ENCODE measurements at places on chromosomes 11 and 22.

- no peak for DNase-seq
These were observed 768 bp downstream of the LDHA start for GRCh38 chr11:18394928-18395734.

GRCh38 chr11:41334007-41334933, 125.2 kb downstream of the LRRC4C start:
- DNase-seq, result no peak

DNA sequence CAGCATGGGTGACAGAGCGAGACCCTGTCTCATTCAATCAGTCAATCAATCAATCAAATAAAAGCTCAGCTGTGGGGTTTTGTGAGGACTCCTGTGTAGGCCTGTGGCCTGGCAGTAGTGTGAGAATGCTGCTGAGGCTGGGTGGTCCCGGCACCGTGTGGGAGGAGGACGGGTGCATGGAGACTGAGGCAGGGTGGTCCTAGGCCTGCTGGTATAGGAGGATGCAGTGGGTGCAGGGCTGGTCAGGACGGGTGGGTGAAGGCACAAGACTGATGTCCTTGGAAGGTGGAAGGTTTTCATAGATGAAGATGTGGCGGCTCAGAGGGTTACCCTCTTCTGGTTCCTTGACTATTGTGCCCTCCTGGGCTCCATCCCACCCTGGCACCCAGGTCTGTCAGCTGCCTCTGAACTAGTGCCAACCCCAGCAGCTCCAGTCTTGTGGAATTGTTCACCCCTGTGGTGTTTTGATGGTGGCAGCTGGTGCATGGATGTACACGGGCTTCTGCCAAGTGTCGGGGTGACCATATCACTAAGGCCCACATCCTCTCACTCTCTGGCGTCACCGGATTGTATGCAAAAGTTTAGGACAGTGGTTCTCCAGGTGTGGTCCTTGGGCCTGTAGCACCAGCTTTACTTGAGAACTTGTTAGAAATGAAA, 23.7 kb downstream of the TANGO2 start:
- no peak for DNase-seq

DNA sequence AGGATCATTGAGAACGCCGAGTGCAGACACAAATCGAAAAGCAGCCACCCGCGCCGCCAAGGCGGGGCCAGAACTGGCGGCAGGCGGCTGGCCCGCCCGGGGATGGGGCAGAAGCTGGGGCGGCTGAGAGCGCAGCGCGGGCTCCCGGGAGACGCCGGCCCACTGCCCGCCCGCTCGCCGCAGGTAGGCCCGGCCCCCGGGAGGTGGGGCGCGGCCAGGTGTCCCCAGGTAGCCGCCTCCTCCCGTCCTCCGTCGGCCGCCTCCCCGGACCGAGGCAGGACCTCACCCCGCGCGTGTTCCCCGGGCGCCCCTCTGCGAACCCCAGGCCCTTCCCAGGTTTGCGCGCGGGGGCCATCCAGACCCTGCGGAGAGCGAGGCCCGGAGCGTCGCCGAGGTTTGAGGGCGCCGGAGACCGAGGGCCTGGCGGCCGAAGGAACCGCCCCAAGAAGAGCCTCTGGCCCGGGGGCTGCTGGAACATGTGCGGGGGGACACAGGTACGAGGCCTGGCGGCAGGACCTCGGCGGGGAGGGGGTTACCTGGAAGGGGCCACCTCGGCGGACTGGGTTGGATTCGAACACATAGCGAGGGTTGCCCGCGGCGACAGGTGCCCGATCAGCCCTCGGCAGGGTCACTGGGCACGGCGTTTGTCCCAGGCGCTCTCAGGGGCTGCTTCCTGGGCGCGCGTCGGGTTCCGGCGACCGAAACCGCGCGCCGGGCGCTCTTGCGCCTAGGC, at the start of gene PRRG4:
Gene PRRG4, plus strand, starts transcription at position 248 of the 733 bp plus-strand sequence. CDS start 603 bp downstream, outside the sequence.
- DNase-seq, result peak; percentile 73

DNA sequence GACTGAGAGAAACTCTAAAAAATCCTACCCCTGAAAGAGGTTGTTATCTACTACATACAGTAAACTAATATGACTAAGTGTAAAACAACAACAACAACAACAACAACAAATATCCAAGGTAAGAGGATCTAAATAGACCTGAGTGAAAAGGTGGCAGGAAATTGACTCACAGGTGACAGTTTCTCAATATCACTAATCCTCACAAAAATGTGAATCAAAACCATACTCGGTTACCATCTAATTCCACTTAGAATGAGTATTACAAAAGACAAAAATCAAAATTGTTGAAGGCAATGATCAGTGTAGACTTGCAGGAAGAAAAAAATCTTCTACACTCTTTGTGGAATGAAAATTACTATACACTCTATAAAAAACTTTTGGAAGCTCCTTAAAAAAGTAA, 17.5 kb downstream of the RGL4 start:
- DNase-seq, result no peak

- DNase-seq, result no peak
These were observed 117.5 kb downstream of the FEZ1 start for GRCh38 chr11:125378571-125378970.

DNA sequence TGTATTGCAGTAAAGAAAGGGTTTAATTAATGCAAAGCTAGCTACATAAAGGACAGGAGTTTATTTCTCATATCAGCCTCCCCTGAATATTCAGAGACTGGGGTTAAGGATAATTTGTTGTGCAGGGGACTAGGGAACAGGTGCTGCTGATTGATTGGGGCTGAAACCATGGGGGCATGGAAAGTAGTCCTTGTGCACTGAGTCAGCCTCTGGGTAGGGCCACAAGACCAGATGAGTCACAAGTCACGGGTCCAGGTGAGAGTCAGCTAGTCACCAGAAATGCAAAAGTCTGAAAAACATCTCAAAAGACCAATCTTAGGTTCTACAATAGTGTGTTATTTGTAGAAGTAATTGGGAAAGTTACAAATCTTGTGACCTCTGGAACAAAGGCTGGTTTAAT, 32.9 kb upstream of the SYT13 start:
- DNase-seq, result no peak

GRCh38 chr22:19638282-19639015, 75.9 kb upstream of the SEPTIN5 start:
- DNase-seq, result no peak

DNA sequence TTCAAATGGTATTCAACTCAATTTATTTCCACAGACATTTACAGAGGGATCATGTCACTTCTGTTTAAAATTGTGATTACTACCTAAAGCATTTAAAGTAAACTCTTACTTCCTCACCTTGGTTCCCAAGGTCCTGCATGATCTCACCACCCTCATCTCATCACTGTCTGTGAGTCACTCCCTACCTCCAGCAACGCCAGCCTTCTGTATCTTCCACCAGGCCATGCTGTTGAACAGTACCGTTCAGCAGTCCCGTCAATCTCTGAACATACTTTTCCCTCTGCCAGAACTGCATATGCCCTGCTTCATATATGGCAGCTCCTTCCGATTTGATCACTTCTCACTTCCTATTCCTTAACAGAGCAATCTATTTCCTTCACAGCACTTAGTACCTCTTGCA, 2.0 kb downstream of the FBXO3 start:
- DNase-seq, result no peak

- no peak for DNase-seq
These were observed 7.3 kb upstream of the TP53AIP1 start for GRCh38 chr11:128949791-128950454.

DNA sequence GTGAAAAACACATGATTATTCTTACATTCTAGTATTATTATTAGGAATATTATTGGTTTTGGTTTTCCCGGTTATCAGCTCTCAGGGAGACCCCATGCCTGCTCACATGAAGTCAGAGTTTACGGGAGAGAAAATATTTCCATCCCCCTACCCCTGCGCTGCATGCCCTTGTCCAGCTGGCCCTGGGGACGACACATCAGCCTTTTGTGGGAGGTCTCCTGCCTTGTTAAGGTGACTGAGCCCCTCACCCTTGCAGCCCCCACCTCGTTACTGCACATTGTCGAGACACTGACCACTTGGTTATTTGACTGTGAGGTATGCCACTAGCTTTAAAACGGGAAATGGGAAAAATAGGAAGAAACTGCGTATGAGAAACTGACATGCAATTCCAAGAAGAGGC, 63.0 kb downstream of the PARVG start:
- DNase-seq, result no peak

DNA sequence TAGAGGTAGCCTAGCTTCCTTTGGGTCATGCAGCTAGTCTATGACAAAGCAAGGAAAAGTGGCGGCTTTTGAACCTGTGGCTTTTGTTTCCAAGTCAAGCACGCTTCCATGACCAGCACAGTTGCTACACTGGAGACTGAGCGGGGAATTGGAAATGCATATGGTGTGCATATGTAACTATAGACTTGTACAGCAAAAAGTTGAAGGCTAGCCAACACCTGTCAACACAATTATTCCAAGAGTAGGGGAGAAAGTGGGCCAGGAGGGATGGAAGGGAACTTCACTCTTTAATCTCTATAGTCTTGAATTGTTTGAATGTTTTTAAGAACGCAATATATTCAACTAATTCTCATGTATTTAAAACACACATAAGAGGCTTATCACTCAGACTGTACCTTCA, 218.5 kb upstream of the CADM1 start:
- no peak for DNase-seq

GRCh38 chr11:26830757-26831156, 108.9 kb upstream of the SLC5A12 start:
- DNase-seq, result no peak

DNA sequence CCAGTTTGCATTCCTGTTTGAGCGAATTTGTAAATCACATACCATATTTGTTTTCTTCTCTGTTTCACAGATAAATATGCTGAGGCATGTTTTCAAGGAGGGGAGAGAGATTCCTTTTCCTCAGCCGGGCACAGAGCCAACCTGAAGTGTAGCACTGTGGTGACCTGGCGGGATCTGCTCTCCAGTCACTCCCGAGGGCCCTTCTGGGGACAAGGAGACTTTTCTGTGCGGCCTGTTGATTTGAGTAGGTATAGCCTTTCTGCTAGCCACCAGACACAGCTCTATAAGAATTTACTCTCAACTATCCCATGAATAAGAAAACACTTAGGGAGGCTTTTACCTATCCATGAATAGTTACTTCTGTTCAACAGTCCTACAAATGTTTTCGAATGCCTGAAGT, 63.5 kb upstream of the FDX1 start:
- no peak for DNase-seq

GRCh38 chr11:44979543-44980399, 29.1 kb upstream of the TP53I11 start:
- DNase-seq, result no peak

- peak; percentile 72 for DNase-seq
These were observed 27.1 kb downstream of the C11orf96 start for GRCh38 chr11:43969543-43969942.

GRCh38 chr11:23310276-23310675, 450.0 kb upstream of the CCDC179 start:
- DNase-seq, result peak; percentile 44

DNA sequence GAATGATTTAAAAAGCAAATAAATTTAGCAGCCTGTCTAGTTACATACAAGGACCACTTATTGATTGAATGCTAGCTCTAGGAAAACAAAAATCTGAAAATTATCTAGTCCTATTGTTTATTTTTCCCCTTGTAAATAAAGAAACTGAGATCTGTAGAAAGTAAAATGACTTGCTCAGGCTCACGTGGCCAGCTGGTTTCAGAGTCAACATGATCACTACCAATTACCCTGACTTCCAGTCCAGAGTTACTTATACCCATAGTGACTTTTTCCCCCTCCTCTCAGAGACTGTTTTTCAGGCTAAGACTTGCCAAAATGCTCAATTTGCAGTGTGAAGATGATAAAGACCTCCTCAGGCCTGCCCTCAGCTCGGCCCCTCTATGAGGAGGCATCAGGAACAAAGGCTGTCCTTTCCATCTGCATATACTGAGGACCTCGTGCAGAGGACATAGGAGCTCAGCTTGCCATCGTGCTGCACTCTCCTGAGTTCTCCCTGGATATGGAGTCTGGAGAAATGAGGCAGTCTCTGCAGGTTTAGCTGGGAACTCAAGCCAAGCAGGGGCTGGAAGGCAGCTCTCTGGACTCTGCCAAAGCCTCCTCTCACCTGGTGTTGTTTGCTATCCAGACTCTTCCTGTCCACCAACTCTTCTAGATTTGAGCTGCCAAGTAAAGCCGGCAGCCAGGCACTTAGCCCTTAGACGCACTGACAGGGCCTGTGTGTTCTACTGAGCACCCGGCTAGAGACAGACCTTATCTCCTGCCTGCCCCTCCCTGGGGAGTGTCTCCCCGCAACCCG, 883.3 kb downstream of the NTM start:
- DNase-seq, result no peak

DNA sequence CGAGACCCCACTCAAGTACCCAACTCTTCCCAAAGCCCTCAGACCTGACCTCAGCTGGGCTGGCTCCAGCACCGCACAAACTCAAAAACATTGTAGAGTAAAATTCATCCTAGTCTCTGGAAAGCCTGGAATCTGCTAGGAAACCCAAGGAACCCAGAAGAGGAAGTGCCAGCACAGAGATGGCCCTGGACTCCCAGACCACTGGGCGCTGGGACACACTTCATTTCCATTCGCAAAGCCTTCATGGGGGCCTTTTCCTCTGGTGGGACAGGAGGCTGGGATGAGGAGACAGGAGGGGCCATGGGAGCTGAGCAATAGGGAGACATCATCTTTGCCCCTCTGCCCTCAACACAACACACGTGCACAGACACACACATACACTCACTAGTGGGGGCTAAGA, 30.8 kb downstream of the ARRB1 start:
- no peak for DNase-seq

GRCh38 chr11:84117394-84117793, 831.2 kb upstream of the CCDC90B start:
- peak; percentile 5 for DNase-seq

DNA sequence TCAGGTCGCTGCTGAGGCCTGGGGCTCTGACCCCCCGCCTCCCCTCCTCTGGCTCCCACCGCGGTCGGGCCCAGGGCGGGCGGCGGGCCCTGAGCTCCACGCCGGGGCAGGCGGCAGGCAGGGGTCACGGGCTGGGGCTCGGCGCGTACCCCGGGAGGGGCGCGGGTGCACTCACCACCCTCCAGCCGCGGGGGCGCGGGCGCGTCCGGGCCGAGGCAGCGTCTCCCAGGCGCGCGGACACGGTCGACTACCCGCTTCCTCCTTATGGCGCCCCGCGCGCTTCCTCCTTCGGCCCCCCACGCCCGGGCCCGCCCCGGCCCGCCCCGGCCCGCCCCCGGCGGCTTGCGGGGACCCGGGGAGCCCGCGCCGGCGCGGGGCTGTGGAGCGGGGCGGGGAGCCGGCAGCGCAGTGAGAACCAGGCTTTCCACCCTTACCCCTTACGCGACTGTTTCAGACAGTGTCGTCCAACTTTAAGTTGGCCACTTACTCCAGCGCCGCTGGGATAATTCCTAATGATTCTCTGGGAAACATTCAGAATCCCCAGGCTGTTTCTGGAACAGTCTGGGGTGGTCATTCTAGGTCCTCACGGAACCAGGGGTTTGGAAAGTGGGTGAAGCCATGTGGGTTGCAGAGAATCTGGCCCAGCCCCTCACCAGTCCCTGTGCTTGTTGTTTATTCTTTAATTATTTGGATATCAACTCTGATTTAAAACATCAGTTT, at the start of gene BID:
Gene BID, minus strand, starts transcription at position 264 of the 720 bp plus-strand sequence. CDS start 24,353 bp downstream, outside the sequence.
- peak; percentile 91 for DNase-seq

- DNase-seq, result no peak
These were observed 10.5 kb downstream of the APIP start for GRCh38 chr11:34905666-34906065.

DNA sequence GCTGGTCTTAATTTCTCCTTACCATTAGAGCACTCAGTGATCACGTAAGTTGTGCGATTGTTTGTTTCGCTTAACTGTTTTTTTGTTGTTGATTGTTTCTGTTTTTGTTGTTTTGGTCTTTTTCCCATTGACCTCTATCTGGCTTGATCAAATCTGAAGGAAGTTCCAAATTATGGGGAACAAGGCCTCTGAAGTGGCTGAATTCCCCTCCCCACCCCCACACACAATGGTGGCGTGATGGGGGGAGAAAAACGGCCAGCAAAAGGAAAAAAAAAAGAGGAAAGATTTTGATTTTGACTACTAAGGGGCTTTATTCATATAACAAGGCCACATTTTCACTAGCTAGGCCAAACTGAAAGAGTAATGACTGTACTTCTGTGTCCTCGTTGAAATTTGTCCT, 53.6 kb downstream of the OSBPL5 start:
- DNase-seq, result no peak
